ENCODE measurements at places on chromosomes 2 and 18. TPM values are rescaled to one million over a fixed set of nuclear protein-coding genes. Genes with fewer than 3 reads are reported as not detected.

G6PC2 gene
- total RNA-seq = not detected

CHRND gene
- total RNA-seq = not detected

DNA sequence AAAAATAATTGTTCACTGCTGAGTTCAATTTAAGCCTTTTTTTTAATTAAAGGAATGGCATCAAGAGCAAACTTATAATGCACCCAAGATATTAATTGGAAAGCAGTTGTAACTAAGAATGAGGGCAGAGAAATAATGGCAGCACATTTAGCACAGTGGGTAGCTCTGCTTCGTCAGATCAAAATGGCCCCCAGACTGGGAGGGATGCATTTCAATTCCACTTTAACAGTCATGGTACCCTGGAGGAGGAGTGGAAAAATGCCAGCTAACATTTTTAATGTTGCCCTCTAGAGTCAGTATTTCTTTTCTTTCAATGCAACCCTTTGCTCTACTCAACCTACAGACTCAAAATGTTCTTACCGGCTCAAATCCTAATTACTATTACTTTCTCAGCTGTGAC lies 504.8 kb upstream of the SETBP1 start:
- no peak for DNase-seq

DNA sequence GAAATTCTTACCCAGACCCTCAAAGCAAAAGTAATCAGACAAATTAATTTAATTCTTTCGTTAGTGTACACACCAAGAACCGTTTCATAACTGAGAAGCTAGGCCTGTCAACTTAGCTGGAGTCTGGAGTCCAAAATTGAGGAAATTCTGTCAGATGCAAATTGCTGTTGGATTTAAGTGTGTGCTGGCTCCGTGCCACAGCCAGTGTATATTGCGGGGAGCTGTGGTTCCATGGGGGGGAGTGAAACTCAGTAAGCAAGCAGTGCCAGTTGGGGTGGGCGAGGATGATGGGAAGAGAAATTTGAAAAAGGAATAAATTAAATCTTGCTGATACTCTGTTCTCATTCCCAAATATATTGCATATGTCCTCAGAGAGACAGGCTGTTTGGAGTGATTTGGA lies 4.0 kb downstream of the ARPC2 start:
- DNase-seq = no peak

- no peak for DNase-seq
Observed at GRCh38 chr18:61991201-61991600, 98.4 kb upstream of the RNF152 start.

- peak; percentile 83 for DNase-seq
Observed at GRCh38 chr2:17830053-17831034, 14.1 kb downstream of the MSGN1 start.

Measured in sciatic nerve (tissue), 2 donors.